Pericardium fibroblast (primary cell): ENCODE measurements at places on chromosomes 16 and 17. TPM values are rescaled to one million over a fixed set of nuclear protein-coding genes. Genes with fewer than 3 reads are reported as not detected.

TIMP2 gene
- 312 and 323 TPM in 2 replicates for total RNA-seq

HASPIN gene
- 0.47 and 1.4 TPM in 2 replicates for total RNA-seq

TP53TG3 gene
- not detected in 2 replicates for total RNA-seq

MT1M gene
- 0.82 TPM in 1 of 2 replicates, not detected in the other for total RNA-seq

C16orf74 gene
- total RNA-seq, result 9.2 and 12.2 TPM in 2 replicates
